Fibroblast of upper back skin (primary cell): ENCODE measurements at places on chromosomes 1 and 21.

DNA sequence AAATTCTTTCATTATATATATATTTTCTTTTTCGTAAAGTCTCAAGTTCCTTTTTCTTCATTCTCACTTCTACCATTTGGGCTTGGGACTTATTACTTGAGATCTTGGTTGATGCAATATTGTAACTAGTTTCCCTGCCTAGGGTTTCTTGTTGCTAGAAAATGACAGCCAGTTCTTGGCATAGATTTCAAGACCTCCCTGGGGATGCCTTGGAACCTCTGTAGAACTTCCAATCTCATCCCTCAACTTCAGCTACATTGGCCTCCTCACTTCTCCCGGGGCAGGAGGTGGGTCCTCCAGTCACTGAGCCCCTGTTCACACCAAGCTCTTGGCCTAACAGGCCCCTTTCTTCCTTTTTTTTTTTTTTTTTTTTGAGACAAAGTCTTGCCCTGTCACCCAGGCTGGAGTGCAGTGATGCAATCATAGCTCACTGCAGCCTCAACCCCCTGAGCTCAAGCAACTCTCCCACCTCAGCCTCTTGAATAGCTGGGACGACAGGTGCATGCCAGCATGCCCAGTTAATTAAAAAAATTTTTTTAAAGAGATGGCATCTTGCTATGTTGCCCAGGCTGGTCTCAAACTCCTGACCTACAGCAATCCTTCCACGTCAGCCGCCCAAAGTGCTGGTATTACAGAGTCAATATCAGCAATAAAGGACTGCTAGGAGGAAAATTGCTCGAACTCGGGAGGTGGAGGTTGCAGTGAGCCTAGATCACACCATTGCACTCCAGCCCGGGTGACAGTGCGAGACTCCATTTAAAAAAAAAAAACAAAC is 33.1 kb downstream of the MAP3K7CL start:
- peak; percentile 23 for DNase-seq

DNA sequence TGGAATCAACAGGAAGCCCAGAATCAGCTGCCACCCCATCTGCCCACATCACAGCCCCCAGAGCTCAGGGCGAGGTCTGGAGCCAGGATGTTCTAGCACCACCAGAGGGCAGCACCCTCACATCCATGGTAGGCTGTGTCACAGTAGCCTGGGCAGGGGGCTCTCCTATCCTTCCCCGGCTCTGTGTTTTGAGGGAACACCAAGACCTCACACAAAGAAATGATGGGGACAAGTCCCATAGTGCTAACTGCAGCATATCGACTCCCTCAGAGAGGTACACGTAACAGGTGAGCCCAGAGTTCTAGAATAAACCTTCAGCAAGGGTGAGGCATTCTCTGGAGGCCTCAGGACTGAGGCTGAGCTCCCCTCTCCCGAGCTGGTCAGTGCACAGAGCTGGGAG is 2.3 kb upstream of the KCNC4 start:
- DNase-seq: peak; percentile 40

DNA sequence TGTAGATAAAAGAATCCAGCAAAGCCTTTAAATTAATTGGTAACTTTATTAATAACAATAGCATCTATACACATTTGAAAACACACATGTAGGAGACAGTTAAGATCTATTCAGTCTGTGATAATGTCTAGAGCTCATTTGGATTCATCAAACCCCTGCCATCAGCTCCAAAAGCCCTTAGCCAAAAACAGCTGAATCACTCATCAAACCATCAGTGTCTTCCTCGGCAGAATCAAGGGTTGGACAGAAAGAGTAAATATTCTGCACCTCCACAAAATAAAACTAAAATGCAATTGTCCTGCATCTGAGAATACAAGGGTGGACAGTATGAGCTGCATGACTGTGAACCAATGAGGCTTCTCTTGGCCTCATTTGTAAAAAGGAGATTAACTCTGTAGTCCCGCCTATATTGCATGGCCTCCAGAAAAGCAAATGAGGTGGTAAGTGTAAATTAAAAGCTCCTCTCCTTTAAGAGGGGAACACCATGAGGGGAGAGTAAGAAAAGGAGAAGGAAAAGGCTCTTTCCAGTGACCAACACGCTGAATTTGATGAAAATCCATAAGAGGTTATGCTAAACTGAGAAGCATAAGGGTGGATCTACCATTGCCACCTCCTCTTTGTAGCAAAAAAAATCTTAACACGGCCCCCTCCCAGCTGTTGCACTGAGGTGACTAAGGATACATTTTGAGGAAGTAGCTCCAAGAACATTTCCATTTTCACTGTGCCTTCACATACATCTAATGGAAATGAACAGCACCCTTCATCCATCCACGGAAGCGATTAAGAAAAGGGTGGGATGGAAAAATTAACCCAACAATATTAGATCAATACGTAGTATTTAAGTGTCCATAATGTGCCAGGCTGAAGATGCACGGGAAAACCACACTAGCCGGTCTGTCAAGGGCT is 14.7 kb upstream of the BOLA1 start:
- peak; percentile 17 for DNase-seq

DNA sequence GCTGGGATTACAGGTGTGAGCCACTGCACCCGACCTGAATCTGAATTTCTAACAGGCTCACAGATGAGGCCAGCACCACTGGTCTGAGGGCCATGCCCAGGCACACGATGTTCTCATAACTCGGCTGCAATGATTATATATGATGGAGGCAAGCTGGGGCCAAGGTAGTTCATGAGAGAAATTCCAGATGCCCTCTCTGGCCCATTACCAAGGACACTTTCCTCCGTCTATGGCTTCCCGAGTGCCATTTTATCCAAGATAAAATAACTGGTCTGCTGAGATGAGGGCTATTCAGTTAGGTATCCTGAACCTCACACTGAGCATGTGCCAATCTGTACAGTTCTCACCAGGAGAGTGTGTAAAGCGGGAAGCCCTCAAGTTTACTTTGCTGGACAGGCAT is 16.5 kb downstream of the TMPRSS2 start:
- DNase-seq: no peak

DNA sequence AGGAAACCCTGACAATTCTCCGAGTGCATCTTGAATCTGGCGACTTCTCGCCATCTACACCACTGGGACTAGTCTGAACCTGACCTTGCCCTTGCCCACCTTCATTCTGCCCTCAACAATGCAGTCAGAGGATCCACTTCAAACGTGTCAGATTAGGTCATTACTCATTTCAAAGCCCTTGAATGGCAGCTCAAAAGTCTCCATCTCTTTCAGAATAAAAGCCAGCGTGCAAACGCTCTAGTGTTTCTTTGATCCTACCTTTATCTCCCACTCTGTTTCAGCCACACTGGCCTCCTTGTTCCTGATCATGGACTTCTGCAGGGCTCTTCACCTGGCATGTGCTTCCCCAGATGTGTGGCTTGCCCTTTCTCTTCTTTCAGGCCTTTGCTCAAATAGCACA is 31.3 kb downstream of the SLC30A1 start:
- no peak for DNase-seq

GRCh38 chr1:150798525-150798924 is 9.5 kb downstream of the CTSK start:
- peak; percentile 72 for DNase-seq

DNA sequence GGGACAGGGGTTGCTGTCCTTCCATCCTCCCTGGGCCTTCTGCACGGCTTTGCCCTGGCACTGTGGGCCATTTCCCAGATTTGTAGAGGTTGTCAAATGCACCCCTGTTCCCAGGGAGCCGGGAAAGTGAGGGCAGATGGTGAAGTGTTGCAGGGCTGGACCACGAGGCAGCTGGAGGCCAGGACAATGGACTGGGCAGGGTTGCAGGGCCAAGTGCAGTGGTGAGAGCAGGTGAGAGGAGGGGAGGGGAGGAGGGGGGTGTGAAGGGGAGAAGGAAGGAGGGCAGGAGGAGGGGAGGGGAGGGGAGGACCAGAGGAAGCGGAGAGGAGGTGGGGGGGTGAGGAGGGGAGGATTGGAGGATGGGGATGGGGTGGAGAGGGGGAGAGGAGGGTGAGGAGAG is 443.9 kb downstream of the CAMTA1 start:
- DNase-seq: no peak

DNA sequence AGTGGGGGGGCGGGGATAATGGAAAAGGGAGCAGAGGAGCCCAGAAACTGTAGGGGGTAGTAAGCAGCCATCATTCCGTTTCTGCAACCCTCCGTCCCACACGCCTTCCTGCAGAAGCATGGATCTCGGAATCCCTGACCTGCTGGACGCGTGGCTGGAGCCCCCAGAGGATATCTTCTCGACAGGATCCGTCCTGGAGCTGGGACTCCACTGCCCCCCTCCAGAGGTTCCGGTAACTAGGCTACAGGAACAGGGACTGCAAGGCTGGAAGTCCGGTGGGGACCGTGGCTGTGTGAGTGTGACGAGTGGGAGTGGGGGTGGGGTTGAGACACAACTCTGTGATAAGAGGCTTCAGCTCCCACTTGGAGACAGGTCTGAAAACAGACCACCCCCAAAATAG is 706 bp downstream of the CREB3L4 start:
- DNase-seq: no peak
